ENCODE measurements at places on chromosomes 1 and 21.

DNA sequence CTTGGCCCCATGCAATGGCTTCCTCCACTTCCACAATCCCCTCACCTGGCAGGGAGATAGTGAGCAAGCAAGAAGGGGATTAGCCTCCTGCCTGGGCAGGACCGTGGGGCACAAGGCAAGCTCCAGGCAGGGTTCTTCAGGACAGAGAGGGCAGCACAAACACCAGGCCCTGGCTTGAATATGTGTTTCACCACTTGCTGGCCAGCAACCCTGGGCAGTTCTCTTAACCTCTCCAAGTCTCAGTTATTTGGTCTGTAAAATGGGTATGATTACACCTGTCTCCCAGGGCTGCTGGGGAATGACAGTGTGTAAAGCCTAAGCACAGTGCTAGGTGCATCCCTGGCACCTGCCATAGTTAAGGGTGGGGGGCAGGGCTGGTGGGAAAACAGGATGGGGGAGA is 31.9 kb downstream of the H3-3A start:
- no peak for DNase-seq

DNA sequence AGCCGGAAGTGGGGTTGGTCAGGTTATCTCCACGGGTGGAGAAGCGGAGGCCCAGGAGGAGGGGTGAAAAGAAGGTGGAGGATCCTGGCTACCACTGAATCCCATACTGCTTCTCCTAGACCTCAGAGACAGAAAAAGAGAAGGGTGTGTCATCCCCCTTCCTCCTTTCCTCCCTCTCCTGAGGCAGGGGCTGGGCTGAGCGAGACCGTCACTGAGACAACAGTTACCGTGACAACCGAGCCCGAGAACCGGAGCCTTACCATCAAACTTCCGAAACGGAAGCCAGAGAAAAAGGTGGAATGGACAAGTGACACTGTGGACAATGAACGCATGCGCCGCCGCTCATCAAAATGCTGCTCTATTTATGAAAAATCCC is 42.1 kb upstream of the NBPF3 start:
- DNase-seq, result no peak

DNA sequence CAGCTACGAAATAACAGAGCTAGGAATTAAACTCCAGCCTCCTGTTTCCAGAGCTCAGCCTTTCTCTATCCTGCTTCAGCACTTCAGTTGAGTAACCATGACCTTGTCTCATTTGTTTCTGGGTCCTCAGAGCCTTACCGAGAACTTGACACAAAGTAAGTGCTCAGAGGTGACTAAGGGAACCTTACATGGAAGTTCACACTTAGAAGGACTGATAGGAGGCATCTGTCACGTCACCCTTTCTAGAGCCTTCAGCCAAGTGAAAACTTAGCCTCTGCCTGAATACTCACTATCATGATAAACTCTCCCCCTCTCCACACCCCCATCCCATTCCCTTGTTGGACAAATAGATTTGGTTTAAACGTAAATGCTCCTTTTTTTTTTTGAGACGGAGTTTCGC is 9.8 kb upstream of the LUZP1 start:
- no peak for DNase-seq

DNA sequence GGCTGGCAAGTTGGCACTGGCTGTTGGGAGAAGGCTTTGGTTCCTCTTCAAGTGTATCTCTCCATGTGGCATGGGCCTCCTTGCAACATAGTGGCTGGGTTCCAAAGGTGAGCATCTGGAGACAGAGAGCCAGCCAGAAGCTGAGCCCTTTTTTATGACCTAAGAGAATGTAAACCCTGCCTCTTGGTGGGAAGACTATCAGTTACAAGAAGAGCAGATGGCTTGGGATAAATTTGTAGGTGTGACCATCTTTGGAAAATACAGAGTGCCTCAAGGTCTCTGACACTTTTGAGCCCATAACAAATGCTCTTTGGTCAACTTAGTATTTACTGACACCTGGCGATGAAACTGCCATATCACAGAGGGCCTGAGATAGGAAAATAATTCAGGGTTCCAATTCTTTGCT is 31.4 kb upstream of the PRELP start:
- DNase-seq, result no peak

DNA sequence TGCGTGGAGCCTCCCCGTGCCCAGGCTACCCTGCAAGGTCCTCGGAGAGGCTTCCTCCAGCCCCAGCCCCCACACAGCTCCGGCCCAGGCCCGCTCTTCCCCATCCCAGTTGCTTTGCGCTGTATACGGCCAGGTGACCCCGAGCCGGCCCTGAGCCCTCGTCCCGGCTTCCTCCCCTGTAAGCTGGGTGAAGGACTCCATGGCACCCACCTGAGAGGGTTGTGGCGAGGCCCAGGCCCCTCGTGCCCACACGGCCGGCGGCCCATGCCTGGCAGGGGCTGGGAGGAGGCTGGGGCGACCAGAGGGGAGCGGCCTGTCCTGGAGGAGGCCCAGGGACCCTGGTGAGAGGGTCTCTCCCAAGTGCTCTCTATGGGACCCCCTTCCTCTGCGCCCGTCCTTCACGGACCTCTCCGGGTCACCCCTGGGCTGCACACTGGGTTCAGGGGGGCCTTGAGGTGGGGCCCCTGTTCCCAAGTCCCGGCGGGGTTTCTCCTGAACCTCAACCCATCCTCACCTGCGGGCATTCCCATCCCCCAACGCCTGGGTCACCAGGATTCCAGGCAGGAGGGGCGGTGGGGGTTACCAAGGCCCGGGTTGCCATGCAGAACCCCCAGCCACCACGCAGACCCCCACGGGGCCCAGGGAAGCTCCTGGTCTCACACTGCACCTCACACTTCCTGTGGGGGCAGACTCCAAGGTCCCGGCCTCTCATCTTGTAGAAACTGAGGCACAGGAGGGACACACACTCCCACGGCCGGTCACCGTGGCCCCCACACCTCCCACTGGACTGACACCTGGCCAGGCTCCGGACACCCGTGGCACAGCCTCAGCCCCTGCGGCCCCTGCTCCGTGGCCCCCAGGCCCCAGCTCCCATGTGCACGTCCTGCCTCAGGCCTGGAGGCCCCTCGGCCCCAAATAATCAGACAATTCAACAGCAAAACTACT is 25.2 kb downstream of the COL6A1 start:
- DNase-seq, result no peak

GRCh38 chr1:230648114-230648513 is 5.8 kb downstream of the COG2 start:
- DNase-seq, result no peak
